ENCODE measurements at places on chromosomes 5 and 9.

- DNase-seq = peak; percentile 64
Observed at GRCh38 chr9:127915801-127916719, 781 bp downstream of the ST6GALNAC4 start.

DNA sequence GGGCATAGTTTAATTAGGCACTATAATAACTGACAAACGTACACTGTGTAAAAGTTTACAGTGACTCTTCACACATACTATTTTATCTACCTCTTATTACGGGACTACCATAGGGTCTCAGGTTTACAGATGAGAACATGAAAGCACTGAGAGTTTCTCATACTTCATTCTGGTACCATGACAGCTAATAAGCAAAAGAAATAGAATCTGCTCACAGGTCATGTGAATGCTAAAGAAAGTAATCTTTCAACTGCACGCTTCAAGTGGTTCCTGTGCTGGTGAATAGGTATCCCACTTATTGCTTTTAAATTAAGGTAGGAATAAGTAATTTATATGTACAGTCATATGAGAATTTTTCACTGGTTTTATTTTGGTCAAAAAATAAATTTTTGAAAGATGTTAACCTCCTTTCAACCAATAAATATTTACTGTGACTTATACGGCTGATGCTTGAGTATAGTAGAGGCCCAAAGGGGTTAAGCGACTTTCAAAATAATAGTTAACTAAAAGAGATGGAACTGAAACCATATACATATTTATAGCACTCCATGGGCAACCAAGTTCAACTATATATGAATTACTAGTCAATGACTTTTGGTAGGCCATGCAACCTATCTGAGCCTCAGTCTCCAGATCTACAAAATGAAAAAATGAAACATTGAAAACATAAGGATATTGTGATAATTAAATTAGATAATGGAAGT, 8.1 kb downstream of the CDKN2A start:
- no peak for DNase-seq

GRCh38 chr5:62000646-62001045, 305.4 kb upstream of the KIF2A start:
- no peak for DNase-seq

DNA sequence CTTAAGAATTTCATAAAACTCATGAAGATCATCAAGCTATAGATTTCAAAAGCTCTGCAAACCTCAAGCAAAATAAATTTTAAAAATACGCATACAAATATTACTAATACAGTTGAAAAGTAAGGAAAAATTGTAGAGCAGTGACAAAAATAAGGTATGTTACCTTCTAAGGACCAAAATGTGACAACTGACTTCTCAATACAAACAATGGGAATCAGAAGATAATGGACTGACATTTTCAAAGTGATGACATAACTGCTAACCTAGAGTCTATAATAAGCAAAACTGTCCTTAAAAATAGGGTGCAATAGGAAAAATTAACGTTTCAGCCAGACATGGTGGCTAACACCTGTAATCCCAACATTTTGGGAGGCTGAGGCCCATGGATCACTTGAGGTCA, 27.1 kb downstream of the RMI1 start:
- DNase-seq = no peak

- DNase-seq = no peak
Observed at GRCh38 chr5:1543398-1544293, 19.9 kb upstream of the LPCAT1 start.

- DNase-seq = no peak
Observed at GRCh38 chr9:116953271-116953670, 266.2 kb downstream of the TRIM32 start.

DNA sequence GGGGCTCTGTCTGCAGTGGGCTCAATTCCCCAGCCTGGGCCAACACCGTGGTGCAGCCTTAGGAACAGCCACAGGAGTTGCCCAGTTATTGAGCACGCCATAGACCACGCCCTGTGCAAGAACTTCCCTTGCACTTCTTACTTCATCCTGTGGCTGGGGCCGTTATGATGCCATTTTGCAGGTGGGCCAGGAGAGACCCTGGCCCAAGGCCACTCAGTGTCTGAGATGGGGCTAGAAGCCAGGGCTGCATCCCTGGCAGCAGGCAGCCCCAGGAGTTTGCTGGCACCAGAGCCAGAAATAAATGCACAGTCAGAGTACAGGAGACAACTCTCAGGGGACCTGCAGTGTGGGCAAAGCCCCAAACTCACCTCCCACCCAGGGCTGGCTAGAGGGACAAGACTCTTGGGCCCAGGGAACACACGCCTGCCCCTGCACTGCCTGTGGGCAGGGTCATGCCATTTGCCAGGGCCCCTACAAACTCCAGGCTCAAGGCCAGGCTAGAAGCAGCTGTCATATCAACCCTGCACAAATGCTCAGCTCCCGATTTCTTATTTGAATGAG, 6.7 kb downstream of the CORO2A start:
- no peak for DNase-seq

DNA sequence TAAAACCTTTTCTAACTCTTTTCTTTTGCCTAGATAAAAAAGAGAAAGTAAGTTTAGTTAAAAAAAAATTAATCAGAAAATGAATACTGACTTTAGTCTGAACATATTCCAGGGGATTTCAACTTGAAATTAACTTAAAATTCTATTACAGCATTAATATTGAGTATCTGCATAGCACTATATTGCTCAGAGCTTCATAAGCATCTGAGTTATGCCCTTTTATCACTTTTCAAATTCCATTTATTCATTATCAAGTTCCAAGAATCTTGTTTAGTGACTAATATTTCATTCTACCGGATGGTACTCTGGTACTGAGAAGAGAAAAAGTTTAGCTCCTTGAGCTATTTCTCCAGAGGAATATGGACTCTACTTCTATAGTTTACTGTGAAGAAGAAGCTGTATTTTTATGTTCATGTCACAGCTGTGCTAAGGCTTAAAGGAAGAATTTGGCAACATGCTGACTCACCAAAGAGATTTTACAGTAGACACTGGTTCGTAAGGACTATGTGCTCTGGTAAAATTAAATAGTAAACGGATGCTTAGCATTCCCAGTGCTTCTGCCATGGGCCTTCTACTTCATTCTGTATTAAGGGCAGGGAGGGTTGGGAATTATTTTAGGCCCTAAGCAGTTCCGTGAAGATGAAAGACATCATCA, 285.2 kb upstream of the SEMA6A start:
- DNase-seq = no peak

GRCh38 chr9:16045651-16046280, 492.9 kb downstream of the CCDC171 start:
- DNase-seq = no peak

DNA sequence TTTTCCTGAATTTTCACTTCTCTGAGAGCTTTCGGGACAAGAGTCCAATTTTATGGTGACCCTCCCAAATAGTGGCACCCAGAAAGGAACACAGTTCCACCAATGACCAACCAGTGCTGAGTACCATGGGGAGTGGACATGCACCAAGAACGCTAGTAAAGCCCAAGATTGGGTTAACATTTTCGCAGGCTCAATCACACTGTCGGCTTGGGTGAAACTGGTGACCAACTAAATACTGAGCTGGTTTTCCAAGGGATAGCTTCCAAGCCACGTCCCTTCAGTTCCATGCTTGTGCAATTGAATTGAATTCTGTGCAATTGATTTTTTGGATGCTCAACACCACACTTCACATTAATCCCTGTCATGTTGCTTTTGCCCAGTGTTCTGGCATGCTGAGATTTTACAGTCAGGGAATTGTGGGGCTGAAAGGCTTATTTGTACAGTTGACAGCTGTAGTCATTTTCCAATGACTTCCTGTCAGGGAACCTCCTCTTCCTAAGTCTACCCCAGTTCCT, 37.6 kb upstream of the TRMT10B start:
- no peak for DNase-seq

GRCh38 chr5:142697356-142698255, 11.7 kb upstream of the FGF1 start:
- DNase-seq = no peak

DNA sequence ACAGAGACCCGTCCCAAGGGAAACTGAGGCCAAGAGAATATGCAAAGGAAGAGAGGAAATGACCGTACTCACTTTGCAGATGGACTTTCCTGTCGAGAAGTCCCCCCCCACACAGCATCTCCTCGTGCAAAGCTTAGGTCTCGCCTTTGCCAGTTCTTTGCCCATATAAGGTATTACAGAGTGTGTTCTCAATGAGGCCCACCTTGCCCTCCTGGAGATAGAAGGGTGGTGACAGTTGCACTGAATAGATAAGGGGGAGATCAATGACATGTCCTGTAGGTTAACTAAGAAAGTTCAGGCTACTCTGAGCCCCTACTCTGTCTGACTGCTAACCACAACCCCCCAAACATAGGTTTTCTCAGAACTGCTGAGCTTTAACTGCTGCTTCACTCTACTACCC, 68.2 kb upstream of the SPTLC1 start:
- no peak for DNase-seq

DNA sequence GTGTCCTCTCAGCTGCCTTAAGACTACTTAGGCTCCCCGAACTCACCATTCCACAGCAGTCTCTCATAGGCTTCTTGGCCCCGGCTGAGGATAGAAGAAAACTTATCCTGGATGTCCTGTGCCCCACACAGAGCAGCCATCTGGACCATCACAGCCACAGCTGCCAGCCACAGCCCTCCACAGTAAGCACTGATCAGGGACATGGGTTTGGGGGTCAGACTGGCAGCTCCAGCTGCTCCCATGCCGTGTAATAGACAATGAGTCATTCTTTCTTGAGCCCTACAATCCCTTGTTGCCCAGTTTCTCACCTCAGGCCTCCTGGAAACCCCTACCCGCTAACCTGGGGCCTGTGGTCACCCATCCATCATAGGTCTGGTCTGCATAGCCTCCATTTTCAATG, 5.7 kb downstream of the CREB3 start:
- no peak for DNase-seq

DNA sequence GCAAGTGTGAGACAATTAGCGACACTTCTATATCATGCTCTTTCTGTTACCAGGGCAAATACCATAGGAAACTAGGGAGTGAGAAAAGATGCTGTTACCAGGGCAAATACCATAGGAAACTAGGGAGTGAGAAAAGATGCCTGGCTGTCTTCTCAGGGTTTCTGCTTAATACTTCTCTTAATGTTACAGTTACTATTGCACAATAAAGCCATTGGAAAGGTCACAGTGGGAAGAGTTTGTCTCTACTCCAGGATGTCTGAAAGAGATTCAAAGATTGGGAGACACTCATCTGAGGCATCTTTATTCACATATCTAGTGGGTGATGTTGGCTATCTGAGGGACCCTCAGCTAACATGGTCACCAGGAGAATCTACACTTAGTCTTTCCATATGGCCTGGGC, 431.7 kb upstream of the POU5F2 start:
- no peak for DNase-seq

GRCh38 chr5:88734983-88735382, 148.0 kb downstream of the MEF2C start:
- DNase-seq = no peak

GRCh38 chr5:10354048-10354872, 765 bp downstream of the MARCHF6 start:
- DNase-seq = peak; percentile 42

DNA sequence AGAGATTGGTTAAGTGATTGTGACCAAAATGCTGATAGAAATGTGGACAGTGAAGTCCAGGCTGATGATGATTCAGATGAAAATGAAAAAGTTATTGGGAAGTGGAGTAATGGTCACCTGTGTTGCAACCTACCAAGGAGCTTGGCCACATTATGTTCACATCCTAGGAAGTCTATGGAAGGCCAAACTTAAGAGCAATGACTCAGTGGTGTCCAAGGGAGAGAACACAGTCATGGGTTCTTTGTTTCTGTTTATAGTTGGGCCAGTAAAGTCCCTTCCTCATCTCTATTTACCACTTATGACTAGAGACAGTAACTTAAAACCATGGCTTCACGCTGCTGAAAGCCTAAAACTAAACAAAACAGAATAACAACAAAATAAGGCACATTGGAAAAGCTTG, 555.3 kb upstream of the DAB2 start:
- DNase-seq = no peak

DNA sequence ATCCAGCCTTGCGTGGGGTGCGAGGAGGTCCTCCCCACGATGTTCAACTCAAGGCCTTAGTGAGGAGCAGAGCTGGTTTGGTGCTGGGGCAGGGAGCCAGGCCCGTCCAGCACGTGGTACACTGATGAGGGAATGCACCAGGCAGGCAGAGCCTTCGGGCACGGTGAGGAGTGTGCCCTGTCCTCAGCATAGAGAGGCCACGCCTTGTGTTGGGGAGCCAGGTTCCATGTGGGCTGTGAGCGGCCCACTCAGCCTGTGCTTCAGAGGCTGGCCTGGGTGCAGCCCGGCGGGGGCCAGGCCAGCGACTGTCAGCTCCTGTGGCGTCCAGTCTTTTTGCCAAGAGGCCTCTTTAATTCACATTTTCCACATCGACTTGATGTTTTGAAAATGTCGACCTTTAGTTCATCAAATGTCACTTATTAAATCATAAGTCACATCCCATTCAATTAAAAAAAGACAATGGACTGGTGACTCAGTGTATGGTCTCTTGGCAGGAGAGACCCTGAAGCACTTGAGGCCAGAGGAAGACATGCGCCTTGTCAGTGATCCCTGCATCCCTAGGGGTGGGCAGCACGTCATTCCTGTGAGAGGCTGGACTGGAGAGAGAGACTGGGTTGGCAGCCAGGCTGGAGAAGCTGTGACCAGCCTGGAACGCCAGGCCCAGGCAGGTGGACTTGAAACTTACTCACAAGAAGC, 21.7 kb downstream of the ERGIC1 start:
- DNase-seq = no peak

GRCh38 chr5:40871177-40871576, 30.0 kb downstream of the CARD6 start:
- DNase-seq = no peak

DNA sequence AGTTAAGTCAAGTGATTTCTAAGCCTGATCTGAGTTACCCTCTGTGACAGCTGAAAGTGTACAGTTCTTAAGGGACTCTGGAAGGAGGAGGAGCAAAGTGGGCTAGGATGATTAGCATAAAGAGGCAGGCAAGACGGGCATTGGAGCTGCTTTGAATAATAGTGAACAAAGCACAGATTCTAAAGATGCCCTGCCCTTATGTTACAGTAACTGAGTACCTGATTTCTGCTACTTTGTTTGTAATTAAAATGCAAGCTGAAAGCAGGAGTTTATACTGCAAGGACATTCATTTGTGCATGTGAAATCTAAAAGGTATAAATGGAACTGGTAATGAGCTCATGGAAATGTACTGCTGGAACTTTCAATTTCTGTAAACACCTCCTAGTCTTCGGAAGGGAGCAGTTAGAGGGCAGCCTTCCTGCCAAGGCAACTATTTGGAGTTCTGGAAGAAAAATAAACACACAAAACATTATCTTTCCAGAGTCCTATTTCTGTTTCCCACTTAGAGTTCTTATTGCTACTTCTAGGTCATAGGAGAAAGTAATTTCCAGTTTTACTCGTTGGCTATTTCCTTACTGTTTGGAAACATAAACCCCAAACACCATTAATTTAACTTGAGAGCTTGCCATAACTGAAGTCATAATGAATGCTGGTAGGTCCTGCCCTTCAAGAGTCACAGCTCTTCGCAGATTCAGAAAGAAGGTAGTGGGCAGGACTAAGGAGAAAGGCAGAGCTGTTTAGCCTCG, at the start of gene RANBP3L:
TSS of gene RANBP3L (minus strand) at position 45 of the 746 bp plus-strand sequence. CDS start 486 bp downstream, outside the sequence.
- DNase-seq = peak; percentile 4

- no peak for DNase-seq
Observed at GRCh38 chr5:37214550-37214949, 34.6 kb downstream of the CPLANE1 start.

Data from CD8-positive, alpha-beta T cell (primary cell).